ENCODE measurements at places on chromosomes 3 and 15.

DNA sequence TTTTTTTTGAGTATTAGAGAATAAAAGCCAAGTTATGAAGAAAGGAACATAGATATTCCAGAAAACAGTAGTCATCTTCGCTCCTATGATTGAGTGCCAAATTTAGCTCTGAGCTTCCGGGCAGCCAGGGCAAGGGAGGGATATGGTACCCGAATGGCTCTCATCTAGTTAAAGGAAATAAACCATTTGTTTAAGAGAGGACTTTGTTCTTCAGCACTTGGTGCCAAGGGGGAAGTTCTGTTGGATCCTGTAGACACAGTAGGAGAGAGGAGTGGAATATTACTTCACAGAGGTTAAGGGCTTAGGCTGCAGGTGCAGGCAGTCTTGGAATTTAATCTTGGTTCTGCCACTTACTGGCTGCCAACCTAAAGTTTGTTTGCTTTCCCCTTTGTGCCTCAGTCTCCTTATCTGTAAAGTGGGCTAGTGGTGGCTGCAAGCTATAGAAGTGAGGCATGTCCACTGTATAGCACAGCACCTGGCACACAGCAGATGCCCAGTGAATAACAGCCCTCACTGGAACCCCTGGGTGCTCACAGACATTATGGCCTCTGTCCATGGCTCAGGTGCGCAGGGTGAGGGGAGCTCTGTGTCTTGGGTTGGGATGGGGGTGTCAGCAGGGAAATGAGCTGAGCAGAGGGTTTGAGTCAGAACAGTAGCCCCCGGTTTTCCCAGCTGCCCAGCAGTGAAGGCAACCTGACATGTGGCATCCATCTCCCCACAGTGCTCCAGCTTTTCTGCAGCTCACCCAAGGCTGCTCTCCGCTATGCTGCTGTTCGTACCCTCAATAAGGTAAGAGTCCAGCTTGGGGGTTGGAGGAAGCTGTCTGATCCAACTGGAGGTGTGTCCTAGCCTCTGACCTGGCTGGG lies 10.4 kb downstream of the COPG1 start:
- DNase-seq, result no peak

GRCh38 chr15:63522225-63522578 lies 17.8 kb downstream of the USP3 start:
- no peak for DNase-seq

DNA sequence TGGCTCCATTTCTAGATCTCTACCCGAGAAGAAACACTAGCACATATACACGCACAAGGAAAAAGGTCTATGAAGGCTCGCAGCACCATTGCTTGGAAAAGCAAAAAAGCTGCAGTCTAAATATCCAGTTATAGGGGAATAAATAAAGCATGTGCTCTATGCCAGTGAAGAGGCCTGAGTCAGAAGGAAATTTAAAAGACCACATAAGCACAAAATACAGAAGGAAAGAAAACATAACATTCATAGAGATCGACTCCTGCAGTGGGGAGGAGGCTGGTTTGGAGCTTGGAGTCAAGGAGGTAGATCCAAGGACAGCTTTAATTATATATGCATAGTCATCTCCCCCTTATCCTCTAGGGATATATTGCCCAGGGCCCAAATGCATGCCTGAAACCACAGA lies 114.4 kb downstream of the PDZRN3 start:
- no peak for DNase-seq

GRCh38 chr3:25272090-25272489 lies 156.0 kb upstream of the RARB start:
- no peak for DNase-seq

- no peak for DNase-seq
These were observed 1.9 kb upstream of the VWA5B2 start for GRCh38 chr3:184227481-184227935.

GRCh38 chr3:122661633-122662032 lies 19.0 kb upstream of the PARP14 start:
- DNase-seq, result no peak

- DNase-seq, result no peak
These were observed 19.2 kb downstream of the SNX33 start for GRCh38 chr15:75666823-75667501.

GRCh38 chr3:184610245-184610871 lies 48.8 kb downstream of the EPHB3 start:
- no peak for DNase-seq

- no peak for DNase-seq
These were observed 180.6 kb downstream of the ROBO1 start for GRCh38 chr3:79587150-79587549.

DNA sequence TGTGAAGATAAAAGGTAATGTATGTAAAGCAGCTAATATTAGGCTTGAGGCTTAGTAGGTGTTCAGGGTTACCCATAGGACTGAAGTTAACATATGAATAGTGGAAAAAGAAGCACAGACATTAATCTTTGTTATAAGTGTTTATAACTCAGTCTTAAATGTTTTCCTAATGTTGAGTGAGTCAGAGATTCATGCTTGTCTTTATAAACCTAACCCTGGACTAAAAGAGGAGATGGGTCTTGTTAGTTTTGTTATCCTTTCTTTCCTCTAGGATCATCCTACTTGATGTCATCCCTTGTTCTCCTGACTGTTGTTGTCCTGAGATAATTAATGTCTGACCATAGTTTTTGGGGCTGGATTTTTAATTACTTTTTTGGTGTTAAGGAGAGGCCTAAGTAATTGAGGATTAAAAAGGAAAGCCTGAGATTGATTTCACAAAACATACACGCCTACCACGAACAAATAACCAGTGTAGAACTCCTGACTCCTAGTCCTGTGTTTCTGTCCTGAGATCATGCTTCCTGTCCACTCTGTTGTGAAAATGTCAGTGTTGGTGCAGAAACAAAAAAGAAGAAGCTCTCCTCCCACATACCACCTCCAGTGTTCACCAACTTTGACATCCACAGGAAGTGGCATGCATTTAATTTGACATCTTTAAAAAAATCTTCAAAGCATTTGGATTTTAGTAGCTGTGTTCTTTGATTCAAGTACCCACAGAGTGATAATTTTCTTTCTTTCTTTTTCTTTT lies 8.4 kb downstream of the MITF start:
- no peak for DNase-seq

DNA sequence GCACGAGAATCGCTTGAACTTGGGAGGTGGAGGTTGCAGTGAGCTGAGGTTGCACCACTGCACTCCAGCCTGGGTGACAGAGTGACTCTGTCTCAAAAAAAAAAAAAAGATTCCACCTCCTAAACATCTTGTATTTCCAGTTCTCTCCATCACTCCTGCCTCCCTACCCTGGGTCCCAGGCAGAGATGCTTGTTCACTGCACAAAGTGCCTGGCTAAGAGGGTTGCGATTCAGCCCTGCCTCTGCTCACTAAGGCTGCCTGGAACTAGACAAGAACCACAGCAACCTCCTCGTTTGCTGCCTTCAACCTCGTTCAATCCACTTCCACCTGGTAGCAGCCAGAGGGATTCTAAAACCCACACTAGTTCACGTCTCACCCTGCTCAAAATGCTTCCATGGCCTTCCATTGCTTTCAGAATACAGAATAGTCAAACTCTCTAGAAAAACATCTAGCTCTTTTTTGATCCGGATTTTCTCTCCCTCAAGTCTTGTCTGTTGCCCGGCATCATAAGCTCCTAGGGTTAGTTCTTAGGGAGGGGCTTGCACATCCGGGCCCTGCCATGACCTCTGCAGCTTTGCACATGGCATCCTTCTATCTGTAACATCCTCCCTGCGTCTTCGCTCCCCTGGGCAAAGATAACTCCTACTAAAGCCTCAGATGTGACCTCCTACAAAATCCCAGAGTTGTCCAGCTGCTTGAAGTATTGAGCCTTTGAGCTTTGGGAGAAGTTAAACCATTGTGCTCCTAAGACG lies 1.0 kb upstream of the MCM2 start:
- no peak for DNase-seq

GRCh38 chr3:119637679-119638477 lies 22.5 kb downstream of the POPDC2 start:
- no peak for DNase-seq

DNA sequence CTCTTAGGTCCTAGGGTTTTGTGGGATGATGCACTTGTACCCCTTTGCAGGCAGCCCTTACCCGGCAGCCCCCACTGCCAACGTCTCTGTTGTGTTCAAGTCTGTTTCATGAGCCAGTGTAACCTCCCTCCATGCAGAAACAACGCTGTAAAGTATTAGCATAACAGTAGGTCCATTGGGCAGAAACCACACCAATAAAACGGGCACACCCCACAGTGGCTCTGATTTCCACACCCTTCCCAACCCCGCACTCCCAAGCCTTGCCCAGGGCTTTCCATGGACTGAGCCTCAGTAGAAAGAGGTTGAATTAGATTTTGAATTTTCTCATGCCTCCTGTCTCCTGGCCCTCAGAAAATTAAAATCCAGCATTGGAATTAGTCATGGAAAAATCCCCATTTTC lies 124.5 kb downstream of the CACNA1D start:
- DNase-seq, result no peak

GRCh38 chr3:185912512-185912911 lies 25.3 kb downstream of the TRA2B start:
- DNase-seq, result no peak

DNA sequence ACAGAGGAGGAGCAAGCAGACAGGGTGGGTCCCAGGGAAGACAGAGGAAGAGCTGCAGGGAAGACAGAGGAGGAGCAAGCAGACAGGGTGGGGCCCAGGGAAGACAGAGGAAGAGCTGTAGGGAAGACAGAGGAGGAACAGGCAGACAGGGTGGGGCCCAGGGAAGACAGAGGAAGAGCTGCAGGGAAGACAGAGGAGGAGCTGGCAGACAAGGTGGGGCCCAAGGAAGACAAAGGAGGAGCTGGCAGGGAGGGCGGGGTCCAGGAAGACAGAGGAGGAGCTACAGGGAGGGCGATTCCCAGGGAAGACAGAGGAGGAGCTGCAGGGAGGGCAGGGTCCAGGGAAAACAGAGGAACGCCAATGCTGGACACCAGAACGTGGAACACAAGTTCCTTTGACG lies 66.5 kb downstream of the PLXNA1 start:
- no peak for DNase-seq

DNA sequence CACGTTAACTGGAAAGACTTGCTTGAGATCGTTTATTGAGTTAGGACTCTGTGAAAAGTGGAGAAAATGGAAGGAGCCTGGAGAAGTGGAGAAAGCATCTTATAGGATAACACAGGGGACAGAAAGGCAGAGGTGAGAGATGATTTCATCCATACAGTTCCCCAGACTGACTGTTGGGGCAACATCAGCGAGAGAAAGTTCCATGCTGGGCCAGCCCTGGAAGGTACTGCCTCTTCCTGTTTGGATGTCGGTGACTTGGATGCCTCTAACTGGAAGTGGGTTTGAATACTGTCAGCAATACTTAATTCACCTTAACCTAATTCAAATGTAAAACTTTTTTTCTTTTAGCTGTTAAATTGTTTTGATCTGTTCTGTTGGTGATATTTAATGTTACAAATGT lies 32.3 kb downstream of the ATP13A5 start:
- DNase-seq, result no peak

DNA sequence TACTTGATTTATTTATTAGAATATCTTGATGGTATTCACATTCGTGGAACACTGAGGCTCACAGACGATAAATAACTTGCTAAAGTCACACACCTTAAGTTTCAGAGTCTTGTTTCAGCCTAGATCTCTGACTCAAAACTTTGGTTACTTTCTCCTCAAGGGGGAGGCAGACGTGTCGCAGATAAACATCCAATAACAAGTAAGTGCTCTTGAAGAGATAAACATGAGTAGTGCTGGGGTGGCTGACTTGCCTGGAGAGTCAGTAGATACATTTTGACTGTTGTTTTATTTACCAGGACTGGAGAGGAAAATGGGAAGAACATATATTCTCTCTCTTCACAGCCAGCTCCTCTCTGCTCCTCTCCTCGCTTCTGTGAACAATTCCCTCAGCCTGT lies 31.3 kb downstream of the FBXO45 start:
- no peak for DNase-seq

GRCh38 chr15:101123222-101123910 lies 128.5 kb downstream of the CHSY1 start:
- DNase-seq, result no peak

DNA sequence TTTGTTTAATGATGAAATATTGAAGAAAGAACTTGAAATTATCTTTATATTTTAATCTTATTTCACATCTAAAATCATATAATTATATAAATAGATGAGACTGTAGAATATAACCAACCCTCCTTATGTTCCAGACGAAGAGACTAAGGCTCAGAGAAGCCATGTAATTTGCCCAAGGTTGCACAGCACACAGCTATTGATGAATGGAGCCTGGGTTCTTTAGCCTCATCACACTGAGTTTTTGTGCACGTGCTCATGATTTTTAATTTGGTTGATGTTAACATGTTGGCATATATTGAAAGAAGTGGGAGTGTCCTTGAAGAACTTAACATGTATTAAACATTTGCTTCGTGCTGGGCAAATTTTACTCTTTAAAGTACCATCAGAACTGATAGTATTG lies 151.6 kb downstream of the FNDC3B start:
- DNase-seq, result no peak

GRCh38 chr3:133921592-133921991 lies 25.9 kb upstream of the RAB6B start:
- DNase-seq, result no peak

- DNase-seq, result no peak
These were observed 20.6 kb upstream of the WWTR1 start for GRCh38 chr3:149678351-149678950.

DNA sequence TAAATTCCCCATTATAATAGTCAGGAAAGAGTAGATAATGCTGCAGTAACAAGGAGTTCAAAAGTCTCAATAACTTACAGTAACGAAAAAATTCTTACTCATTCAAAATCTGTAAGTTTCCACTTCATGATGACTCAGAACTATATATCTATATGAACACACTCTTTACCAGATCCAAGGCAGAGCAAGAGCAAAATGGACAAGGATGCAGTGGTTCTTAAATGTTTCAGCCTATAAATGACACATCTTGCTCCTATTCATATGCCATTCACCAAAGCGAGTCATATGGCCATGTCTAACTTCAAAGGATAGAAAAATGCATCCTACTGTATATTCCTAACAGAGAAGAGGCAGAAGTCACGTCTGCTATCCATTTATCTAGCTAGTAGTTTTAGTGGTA lies 787.7 kb downstream of the NAALADL2 start:
- DNase-seq, result no peak

GRCh38 chr3:115226844-115227445 lies 79.9 kb upstream of the ZBTB20 start:
- no peak for DNase-seq

- no peak for DNase-seq
These were observed 37.6 kb downstream of the NCEH1 start for GRCh38 chr3:172673210-172673679.

DNA sequence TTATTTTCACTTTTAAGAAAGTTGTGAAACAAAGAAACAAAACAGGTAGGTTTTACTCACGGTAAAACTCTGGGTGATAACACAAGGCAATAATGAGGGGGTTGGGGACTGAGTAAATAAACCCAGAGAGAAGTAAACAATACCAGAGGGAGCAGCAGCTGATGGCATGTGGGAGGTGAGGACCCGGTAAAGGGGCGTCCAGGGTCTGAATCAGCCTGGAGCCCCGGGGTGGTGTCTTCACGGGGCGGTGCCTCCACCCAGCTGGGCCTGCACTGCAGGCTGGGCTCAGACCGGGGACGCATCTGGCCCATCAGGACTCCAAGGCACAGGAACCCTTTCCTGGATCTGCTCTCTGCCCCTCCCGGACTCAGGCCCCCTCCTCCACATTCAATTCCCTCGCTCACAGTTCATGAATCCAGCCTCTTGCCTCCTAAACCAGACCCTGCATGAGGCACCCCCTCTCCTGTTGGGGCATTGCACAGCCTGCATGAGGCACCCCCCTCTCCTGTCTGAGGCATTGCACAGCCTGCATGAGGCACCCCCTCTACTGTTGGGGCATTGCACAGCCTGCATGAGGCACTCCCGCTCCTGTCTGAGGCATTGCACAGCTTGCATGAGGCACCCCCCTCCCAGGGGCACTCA lies 73.9 kb upstream of the MFGE8 start:
- no peak for DNase-seq
